Activated CD8-positive, alpha-beta memory T cell treated with anti-CD3 and anti-CD28 coated beads for 1 hour (primary cell): ENCODE measurements at places on chromosomes 3 and 15.

GRCh38 chr3:13088028-13089006, 15.1 kb upstream of the IQSEC1 start:
- no peak for DNase-seq

DNA sequence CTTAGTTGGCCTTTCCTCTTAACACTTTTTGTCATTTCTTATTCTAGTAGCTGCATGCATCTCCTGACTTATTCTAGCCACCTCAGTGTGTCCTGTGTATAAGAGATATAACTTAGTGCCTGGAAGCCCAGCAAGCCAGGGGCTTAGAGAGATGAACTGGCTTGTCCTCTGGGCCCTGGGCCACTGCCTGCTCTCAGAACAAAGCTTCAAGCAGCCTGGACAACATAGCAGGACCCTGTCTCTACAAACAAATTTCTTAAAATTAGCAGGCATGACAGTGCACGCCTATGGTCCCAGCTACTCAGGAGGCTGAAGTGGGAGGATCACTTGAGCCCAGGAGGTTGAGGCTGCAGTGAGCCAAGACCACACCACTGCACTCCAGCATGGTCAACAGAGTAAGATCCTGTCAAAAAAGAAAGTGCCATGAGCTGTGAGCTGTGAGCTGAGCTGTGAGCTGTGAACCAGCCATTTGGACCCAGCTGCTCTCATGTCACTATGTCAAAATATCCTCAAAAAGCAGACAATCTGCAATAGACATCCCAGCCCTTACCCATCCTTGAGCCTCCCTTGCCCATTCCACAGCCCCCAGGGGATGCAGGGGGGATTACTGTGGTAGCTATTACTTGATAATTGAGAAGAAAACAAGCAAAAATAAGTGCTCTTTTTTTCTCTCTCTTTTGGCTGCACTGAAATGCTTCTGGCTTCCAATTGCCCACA, 174.5 kb downstream of the OPA1 start:
- no peak for DNase-seq

- DNase-seq = no peak
Observed at GRCh38 chr15:94294556-94294955, 63.2 kb downstream of the MCTP2 start.

DNA sequence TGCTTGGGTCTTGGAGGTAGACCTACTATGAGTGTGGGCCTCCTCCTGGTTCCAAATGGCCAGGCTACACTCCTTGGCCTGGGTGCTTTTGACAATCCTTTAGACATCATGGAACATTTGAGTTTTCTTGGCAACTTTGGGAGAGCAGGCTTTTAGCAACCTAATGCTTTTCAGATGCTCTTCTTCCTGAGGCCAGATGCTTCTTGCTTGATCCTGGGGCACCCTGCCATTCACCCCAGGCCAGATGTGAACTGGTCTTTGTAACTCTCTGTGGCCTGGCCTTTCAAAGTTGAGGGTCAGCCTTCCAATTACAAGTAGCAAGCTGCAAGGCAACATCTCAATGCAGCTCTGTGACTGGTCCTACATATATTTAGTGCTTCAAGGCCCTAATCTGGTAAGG, 40.5 kb downstream of the RTP1 start:
- no peak for DNase-seq

GRCh38 chr3:190301591-190301990, 20.7 kb downstream of the CLDN1 start:
- DNase-seq = no peak

- DNase-seq = no peak
Observed at GRCh38 chr3:44111482-44111881, 130.2 kb upstream of the TOPAZ1 start.

DNA sequence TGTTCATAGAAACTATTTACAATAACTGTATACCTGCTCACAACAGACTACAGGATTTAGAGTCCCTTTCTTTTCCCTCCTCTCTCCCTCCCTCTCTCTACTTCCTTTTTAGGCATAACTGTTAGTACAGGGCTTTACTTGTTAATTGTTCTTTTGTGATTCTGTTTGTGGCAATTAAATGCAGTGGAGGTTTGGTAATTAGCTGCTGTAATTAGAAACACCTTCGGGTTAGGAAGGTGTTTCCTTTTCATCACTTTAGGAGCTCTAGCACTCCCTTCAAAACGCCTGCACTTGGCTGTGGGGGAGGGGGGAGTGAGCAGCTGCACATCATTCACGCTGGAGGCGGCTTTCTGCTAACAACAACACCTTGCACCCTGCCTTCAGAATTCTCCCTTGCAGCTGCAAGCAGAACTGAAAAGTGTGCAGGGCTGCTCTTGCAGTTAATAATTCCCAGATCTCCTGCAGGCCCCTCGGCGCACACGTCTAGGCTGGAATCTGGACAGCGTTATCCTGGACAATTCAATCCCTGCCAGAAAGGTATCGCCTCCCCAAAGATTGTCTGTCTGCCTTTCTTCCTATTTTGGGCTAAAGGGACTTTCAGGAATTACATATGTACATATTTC, 242.6 kb upstream of the RGMA start:
- no peak for DNase-seq

DNA sequence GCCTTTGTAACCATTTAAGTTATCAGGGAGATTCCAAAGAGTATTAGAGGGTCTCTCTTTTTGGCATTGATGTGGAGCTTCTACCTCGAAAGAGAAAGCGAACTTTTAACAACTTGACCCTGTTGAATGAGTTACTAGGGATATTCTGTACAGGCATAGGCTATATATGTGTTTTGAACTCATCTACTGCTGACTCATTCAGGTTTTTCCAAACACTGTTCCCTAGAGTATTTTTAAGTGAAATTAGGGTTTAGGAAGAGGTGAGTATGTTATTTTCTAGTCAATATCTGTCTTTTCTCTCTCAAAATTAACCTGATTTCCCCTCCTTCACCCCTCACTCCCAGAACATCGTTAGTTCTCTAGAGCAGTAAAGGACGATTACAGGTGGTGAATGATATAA, 228.1 kb upstream of the C2CD4B start:
- DNase-seq = no peak

- no peak for DNase-seq
Observed at GRCh38 chr3:68136411-68136810, 482.0 kb upstream of the SUCLG2 start.

GRCh38 chr15:100242989-100243388, 98.8 kb downstream of the ADAMTS17 start:
- no peak for DNase-seq

GRCh38 chr15:66805202-66805885, 103.3 kb downstream of the SMAD6 start:
- DNase-seq = no peak

DNA sequence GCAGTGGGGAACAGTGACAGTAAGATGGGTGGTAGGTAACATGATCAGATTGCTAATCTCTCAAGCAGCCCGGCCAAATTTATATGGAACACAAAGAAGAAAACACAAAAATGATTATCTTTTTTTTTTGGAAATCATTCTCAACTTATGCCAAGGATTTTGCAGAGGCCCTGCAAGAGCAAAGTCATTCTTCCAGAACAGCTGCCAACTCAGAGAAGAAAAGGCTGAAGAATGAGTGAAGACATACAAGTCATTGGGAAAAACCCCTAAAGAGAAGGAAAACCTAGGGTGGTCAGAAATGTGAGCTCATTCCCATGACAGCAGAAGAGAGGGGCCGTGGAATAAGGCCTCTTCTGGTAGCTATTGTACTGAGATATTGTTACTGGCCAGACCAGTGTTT, 246.7 kb downstream of the SHOX2 start:
- DNase-seq = no peak

- DNase-seq = no peak
Observed at GRCh38 chr3:6680119-6680806, 180.7 kb upstream of the GRM7 start.

- DNase-seq = peak; percentile 63
Observed at GRCh38 chr3:190321789-190322603, at the start of gene CLDN1. Gene CLDN1 (minus strand): TSS chr3:190322446. CDS start chr3:190322206, 240 bp downstream.

- DNase-seq = no peak
Observed at GRCh38 chr3:156728267-156728985, 54.0 kb downstream of the TIPARP start.

DNA sequence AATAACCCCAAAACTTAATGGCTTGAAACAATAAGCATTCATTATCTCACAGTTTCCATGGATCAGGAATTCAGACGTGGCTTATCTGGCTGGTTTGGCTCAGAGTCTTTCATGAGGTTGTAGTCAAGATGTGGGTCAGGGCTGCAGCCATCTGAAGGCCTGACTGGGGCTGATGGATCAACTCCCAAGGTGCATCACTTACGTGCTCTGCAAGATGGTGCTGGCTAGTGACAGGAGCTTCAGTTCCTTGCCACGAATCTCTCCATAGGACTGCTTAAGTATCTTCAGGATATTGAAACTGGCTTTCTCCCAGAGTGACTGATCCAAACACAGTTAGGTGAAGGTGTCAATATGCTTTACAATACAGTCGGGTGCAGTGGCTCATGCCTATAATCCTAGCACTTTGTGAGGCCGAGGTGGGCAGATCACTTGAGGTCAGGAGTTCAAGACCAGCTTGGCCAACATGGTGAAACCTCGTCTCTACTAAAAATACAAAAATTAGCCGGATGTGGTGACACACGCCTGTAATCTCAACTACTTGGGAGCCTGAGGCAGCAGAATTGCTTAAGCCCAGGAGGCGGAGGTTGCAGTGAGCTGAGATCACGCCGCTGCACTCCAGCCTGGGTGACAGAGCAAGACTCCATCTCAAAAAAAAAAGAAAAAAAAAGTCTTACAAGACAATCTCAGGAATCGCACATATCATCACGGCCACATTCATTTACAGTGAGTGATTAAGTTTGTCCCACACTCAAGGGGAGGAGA, 28.5 kb upstream of the PTPRG start:
- DNase-seq = no peak

DNA sequence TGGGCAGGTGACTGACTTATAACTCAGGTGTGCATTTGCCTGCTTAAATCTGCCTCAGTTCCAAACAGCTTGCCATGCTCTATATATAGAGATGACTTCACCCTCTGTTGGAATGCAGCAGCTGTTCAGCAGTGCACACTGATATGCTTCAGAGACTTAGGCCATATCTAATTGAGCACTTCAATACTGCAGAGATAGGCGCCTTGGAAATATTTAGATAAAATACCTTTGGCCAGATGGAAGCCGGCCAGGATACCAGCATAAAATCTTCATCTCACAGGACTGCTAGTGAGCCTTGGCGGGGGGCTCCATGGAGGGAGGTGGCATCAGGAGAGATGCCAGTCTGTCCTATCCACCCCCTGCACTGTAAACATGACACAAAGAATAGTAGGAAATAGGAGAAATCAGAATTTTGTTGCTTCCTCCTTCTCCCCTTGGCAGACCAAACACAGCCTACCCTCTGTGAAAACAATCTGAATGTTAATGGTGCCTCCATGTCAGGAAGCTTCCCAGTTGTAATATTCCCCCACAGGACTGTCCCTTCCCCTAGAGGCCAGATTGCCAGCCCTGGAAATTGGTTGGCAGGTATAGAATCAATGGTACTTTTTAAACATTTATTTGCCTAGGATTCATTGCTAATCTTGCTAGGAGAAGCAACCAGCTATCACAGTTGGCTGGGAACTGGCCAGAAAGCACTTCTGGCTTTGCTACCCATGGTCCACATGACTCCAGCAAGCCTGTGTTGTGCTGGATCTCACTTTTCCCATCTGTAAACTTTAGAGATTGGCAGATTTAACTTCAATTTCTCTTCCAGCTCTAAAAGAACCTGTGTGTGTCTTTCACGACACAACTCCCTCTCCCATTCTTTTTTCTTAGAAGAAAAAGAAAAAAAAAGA, 215.5 kb upstream of the KCNMB2 start:
- DNase-seq = no peak

GRCh38 chr3:64806668-64807605, 119.1 kb upstream of the ADAMTS9 start:
- DNase-seq = no peak

- no peak for DNase-seq
Observed at GRCh38 chr3:18580268-18580667, 155.1 kb upstream of the SATB1 start.

GRCh38 chr3:129360171-129360611, 68.2 kb downstream of the EFCAB12 start:
- DNase-seq = no peak

DNA sequence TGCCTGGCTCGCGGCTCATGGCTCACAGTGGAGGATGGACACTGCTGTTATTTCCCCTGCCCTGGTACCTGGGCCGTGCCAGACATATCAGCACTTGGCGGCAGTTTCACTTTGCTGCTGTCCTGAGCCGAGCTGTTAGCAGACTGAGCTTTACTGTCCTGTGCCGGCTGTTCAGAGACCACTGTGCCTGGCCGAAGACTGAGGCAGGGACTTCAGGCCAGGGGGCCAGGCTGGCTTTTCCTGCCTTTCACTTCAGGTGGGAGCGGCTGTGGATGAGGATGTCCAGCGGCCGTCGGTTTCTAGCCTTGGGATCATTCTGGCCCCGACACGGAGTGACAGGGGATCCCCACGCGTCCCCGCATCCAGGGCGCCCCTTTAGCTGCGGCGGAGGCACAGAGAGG, 1.1 kb downstream of the ATP10A start:
- DNase-seq = no peak

DNA sequence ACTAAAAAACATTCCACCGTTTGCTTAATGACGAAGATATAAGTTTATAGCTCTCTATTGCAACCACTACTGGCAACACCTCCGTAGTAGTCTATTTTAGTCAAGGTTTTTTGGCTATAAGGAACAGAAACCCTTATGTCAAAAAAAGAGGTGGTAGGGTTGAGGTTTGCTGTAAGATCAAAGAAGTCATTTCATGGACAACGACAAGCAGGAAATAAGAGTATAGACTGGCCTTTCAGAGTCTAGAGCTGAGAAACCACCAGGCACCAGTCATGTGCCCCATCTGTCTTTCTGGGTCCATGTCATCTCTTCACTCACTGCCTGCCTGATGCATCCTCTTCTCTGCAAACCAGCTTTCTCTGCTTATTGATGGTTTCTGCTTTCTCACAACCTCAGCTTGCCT, 42.7 kb downstream of the THBS1 start:
- no peak for DNase-seq

DNA sequence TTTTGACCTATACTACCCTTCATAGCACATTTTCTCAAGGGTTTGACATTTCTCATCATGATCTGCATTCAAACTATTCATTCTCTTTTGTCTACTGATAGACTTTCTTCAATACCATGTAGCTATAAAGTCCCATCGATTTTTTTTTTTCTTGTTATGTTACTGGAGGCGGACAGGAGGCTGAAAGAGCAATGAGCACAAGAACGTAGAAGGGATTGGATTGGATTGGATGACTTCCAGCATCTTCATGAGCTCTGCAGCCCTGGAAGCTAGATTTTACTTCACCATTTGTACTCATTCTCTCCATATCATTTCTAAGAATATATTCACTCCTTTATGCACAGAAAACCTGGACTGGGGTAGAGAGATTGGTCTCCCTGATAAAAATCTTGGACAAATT, 43.2 kb downstream of the DUT start:
- no peak for DNase-seq

- DNase-seq = no peak
Observed at GRCh38 chr3:14156843-14157561, 21.4 kb downstream of the XPC start.

GRCh38 chr15:29859973-29860715, 37.9 kb upstream of the TJP1 start:
- DNase-seq = no peak
